ENCODE measurements at places on chromosomes 3 and 15.

DNA sequence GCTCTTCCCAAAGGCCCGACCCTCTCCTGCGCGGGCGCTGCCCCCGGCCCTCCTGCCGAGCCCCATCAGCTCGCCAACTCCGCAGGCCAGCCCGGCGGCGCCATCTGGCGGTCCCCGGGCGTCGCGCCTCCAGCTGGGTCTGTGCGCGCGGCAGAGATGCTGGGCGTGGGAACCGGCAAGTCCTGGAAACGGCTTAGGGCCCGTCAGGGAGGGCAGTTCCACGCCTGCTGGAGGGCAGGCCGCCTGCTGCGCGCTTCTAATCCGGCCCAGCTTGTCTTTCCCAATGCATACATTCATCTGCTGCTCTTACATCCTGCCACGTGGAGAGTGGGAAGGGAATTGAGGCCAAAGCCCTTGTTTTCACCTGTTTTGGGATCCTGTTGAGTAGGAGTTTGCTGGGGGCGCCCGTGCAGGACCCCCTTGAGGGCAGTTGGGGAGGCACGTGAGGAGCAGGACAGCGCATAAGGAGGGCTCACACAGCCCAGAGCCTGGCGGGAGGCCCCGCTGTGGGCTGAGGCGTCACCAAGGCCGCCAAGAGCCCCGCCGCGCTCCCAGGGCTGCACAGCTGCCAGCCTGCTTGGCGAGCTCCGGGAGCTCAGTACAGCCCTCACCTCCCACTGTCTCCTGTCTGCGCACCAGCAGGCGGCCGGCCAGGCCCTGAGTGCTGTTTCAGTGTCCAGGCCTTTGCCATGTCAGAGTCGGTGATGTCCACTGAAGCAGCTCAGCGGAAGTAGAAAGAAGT lies 165.6 kb downstream of the NSMCE3 start:
- peak; percentile 68 for DNase-seq

- no peak for DNase-seq
These were observed 481.5 kb downstream of the LPP start for GRCh38 chr3:188635258-188636042.

- no peak for DNase-seq
These were observed 22.6 kb upstream of the RASGRP1 start for GRCh38 chr15:38587214-38587613.

- DNase-seq = no peak
These were observed 253.0 kb downstream of the RAP2B start for GRCh38 chr3:153414982-153415381.

DNA sequence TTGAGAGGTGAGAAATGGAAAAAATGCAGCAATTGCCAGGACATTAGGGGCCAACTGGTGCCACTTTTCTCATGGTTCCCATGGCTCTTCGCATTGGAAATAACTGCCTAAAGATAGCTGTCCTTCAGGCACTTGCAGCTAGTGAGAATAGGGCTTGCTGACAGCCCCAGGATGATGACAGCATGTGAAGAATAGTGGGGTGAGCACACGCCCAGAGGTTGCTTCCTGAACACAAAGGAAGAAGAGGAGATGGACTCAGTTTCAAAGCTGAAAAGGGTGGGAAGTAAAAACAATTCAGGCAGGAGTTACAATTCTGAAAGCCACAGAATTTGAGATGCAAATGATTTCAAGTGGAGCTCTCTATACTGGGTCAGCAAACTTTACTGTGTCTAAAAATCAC lies 45.6 kb downstream of the TNFAIP8L3 start:
- no peak for DNase-seq

- DNase-seq = no peak
These were observed 367.8 kb upstream of the IL12A start for GRCh38 chr3:159620873-159621272.

DNA sequence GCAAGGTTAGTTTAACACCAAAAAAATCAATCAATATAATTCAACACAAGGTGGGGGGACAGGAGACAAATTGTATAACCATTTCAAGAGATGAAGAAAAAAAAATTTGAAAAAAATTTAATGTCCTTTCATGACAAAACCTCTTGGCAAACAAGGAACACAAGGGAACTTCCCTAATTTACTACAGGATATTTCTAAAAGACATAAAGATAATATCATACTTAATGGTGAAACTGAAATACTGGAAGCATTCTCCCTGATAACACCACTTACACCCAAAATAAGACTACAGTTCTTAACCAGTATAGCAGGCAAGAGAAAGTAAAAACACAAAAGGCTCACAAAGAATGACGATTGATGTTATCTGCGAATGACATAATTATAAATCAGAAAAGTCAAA lies 44.7 kb downstream of the IFT57 start:
- no peak for DNase-seq

DNA sequence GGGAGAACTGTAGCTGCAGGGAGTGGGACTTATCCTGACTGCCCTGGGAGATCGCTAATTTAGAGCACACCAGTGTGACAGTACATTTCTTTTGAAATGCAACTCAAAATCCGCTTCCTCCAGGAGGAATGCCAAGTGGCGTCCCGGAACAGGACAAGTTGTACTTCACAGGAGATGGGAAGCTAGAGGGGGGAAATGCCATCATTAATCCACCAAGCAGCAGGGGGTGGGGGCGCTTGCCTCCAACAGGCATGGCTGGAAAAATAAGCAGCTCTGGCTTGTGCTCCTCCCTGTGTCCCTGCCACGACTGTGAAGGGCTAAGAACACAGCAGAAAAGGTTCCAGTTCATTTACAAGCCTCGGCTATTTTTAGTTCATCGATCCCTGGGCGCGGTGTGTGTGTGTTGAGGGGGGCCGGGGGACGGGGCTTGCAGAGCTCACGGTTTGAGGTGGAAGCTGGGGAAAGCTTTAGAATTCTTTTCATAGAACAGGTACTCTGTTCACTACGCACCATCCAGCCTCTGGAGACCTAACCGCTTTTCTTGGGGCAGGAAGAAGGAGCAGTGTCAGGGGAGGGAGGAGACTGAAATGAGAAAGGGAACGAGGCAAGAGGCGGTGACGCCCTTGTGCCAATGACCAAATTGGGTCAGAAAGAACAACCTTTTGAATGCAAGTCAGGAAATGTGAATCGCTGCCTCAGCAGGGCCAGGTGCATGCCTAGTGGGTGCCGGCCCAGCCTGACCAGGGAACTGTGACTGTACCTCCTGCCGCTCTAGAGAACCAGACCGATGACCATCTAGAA lies 51.8 kb upstream of the DGKG start:
- DNase-seq = peak; percentile 76

GRCh38 chr3:155516439-155516838 lies 223.0 kb upstream of the STRIT1 start:
- no peak for DNase-seq

- DNase-seq = no peak
These were observed 1.1 kb downstream of the HDGFL3 start for GRCh38 chr15:83206526-83207008.

DNA sequence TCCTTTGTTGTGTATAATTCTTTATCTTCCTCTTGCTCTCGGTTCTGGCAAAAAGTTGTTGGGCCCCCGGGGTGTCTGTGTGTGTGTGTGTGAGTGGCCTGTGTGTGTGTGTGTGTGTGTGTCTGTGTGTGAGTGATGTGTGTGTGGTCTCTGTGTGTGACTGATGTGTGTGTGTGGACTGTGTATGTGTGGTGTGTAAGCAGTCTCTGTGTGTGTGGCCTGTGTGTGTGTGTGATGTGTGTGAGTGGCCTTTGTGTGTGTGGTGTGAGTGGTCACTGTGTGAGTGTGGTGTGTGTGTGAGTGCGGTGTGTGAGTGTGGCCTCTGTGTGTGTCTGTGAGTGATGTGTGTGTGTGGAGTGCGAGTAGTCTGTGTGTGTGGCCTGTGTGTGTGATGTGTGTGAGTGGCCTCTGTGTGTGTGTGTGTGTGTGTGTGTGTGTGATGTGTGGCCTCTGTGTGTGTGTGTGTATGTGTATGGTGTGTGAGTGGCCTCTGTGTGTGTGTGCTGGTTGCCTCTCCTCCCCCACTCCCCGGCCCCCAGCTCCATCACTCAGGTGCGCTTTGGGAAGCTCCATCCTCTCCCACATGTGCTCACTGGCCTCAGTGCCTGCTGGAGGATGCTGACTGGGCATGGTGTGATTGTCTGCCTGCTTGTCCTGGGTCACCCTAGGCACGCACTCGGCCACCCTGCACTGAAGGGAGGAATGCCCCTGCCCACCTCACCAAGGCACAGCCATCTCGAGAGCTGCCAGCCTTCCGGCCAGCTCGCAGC lies 8.8 kb downstream of the LINGO1 start:
- DNase-seq = no peak

- DNase-seq = no peak
These were observed 273.5 kb downstream of the NEK10 start for GRCh38 chr3:27095553-27096222.

DNA sequence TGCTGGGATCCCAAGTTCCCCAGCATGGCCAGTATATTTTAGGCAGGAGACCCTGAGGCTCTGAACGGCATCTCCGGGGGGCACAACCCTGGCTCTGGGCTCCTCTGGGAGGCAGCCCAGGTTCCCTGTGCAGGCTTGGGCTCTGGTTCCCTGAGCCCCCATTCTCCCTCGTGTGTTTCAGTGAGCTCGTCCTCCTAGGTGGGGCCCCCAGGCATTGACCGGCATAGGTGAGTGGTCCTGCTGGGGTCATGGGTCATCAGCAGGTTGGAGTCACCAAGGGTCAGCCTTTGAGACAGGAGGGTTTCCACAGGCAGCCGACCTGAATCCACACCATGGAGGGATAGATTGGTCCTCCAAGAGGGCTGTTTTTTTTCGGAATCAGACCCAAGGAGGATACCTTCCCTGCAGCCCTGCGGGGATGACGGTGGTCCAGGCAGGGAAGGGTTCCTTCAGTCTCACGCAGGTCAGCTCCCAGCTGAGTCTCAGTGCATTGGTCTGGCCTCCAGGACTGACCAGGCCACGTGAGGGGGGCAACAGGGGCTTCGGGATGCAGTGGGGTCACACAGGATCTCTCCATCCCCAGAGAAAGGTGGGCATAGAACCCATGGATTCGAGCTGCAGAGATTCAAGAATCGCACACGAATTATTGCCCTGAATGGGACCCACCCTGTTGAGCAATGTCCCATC lies 226.0 kb downstream of the SNRPN start:
- DNase-seq = no peak

- no peak for DNase-seq
These were observed 49.7 kb upstream of the RBSN start for GRCh38 chr3:15148614-15149013.

DNA sequence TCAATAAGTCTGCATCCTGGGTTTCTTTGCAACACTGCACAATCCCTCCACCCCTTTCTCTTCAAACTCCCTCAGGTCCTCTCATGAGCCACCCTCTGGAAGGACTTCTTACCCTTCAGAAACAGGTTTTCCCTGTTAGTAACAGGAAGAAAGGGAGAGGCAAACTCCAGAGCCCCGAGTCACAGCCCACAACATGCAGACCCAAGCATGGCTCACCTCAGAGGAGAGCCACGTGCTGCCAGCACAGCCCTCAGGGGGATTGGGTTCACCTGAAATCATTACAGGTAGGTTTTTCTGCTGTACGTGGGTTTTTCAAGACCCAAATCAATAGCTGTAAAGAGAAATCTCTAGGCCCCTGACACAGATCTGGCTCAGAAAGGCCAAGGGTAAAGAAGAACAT lies 359.7 kb upstream of the ATP10A start:
- DNase-seq = no peak

- no peak for DNase-seq
These were observed 85.3 kb upstream of the CFAP20DC start for GRCh38 chr3:59135096-59135495.

DNA sequence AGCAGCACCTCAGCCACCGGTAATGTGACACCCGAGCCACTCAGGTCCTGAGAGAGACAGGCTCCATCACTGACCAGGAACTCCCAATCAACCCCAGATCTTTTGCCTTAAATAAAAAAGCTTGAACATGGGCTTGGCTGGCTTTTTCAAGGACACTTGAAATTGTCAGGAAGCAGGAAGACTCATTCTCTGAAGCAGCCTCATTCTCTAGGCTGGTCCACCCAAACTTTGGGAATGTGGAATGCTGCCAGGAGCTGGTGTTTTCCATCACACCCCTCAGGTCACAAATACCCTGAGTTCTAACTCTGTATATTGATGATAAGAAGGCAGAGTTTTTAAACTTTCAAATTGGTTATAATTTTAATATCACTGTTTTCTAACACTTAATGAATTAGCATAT lies 17.0 kb downstream of the CXCR6 start:
- DNase-seq = no peak

DNA sequence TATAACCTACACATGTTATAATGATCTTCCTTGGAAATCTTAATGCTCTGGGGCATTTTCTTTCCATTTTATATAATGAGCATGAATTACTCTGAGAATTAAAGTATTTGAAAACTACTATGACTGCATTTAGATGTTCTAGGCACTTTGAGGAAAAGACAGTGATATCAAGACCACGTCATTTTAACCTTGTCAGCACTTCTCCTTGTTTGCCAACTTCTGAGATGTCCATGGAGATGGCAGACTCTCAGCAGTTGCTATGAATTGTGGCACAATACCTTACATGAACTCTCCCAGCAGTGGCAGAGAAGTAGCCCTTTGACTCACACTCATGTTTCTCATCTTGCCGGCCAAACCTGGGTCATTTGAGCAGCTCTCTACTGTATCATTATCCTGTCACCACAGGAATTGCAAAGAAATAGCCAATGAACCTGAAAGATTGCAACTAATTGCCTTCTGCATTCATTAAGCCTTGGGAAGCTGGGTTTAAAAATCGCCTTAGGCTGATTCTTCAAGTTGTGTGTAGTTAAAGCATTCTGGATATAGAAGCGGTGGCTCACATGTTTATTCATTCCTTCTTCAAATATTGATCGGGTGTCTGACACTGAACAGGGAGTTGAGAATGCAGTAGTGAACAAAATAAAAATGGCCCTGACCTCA lies 272.2 kb upstream of the CFAP20DC start:
- no peak for DNase-seq
